ENCODE measurements at places on chromosomes 7 and 10. TPM values are rescaled to one million over a fixed set of nuclear protein-coding genes. Genes with fewer than 3 reads are reported as not detected.

DNA sequence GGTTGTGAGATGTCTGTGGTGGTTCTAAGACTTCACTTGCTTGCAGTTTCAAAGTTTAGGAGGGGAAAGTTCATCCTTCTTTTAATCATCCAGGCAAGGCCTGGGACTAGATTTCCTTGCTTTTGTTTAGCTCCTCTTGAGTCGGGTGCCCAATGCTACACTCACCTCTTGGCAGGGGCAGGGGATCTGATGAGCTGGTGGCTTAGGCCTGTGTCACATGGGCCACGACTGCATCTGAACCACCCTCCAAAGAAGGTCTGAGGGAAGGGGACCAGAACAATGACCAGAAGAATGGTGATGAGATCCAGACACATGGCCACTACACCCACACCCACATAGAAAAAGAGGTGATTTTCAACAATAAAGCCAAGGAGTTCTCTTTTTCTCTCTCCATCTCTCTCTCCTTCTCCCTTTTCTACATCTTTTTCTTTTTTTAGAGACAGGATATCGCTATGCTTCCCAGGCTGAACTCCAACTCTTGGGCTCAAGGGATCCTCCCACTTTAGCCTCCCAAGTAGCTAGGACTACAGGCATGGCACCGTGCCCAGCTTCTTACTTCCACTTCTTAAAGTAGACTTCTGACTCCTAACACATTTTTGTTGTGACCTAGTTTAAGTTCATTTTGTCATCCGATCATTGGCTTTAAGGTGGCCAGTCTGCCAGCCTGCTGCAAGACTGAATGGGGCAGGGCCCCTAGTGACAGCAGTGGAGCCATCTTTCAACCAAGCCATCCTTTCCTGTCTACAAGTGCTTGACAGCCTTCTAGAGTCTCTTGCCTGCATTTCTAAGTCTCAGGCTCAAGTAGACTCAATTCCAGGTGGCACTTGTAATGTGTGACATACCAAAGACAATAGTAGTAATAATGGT is 350.9 kb downstream of the RNLS start:
- no peak for DNase-seq

- no peak for DNase-seq
Measured at GRCh38 chr7:132636581-132636980, 60.3 kb upstream of the PLXNA4 start.

- peak; percentile 70 for DNase-seq
Measured at GRCh38 chr7:102813191-102814024, 64.6 kb downstream of the FAM185A start.

DNA sequence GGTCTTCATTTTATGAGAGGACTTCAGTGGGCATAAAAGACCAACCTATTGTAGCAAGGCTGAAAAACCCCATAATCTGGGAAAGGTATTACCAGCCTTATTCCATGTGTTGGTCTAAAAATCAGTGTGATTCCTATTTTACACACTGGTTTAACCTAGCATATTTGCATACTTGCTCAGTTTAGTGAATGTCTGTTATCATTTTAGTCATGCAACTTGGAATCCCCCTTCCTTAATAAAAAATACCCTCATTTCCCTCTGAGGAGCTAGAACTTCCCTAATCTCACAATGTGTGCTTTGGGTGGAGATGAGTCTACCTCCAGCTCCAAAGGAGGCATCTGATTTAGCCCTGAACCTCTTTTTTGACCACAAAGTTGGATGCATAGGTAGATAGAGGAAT is 312.8 kb upstream of the SORCS1 start:
- DNase-seq = no peak

DNA sequence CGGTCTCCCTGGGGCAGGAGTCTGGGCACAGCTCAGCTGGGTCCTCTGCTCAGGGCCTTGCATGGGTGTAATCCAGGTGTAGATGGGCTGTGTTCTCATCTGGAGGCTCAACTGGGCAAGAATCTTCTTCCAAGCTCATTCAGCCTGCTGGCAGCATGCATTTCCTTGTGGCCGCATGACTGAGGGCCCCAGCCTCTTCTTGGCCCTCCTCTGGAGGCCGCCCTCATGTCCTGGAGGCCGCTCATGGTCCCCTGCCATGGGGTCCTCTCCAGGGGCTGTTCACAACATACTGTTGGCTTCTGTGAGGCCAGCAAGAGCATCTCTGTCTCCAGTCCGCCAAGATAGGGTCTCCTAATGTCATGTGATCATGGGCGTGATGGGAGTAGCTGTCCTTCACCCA is 437.5 kb upstream of the FOXK1 start:
- no peak for DNase-seq

- DNase-seq = no peak
Measured at GRCh38 chr10:70418229-70418628, 14.3 kb downstream of the EIF4EBP2 start.

GRCh38 chr7:45580053-45580872 is 6.1 kb downstream of the ADCY1 start:
- DNase-seq = peak; percentile 14

- DNase-seq = no peak
Measured at GRCh38 chr10:132447446-132448247, 50.6 kb downstream of the PWWP2B start.

DNA sequence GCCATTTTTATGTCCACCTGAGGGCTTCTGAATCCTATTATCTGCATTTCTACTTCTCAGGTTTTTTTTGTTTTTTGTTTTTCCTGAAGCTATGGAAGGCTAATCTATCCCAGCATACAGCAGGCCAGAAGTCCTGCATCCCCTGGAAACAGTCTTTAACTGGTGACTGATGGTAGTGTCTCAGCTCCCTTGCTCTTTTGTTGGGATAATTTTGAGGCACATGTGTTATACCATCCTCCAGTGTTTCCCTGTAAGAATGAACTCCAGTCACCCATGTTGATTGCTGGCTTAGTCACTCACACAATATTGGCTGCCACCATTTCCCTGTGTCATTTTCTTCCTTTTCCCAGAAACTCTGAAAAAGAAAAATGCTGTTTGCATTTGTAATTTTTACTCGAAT is 1094.0 kb upstream of the LRRN3 start:
- no peak for DNase-seq

DNA sequence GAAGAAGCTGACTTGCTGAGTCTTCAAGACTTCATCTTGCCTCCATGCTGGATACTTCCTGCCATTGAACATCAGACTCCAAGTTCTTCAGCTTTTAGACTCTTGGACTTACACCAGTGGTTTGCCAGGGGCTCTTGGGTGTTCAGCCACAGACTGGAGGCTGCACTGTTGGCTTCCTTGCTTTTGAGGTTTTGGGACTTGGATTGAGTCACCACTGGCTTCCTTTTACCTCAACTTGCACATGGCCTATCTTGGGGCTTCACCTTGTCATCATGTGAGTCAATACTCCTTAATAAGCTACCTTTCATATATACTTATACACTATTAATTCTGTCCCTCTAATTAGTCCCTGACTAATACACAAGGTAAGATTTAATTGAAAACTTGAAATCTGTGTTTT is 361.7 kb upstream of the SEMA3C start:
- DNase-seq = no peak

DNA sequence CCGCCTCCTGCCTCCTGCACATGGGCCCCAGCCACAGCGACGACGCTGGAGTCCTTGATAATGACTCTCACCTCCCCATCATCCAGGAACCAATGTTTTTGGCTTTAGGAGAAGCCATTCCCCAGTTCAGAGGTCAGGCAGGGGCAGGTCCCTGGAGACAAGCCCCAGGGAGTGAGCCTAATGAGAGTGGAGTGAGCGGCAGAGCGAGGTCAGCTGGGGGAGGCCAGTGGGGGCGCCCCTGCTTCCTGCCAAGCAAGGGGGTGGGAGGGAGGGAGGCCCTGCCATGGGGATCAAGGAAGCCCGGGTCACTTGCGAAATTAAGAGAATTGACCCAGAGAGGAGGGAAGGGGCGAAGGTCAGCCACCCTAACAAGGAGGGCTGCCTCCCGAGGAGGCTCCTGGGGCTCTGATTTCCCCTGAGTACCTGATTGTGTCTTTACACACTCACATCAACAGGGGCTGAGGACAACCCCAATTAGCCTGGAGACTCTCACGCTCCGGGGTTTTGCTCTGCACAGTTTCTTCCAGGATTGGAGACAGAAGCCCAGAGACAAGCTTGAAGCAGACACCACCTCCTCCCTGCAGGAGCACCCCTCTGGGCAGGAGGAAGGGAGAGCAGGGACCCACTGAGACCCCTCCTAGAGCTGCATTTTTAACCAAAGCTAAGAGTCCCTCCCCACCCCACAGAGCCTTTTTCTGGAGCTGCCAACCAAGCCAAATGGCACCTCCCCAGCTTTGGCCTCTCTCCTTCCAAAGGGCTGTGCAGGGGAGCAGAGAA is 112.1 kb downstream of the COL13A1 start:
- no peak for DNase-seq

Gene TRIM4
- 30.9 TPM for total RNA-seq

Gene NEUROD6
- total RNA-seq = not detected

Gene GHRHR
- total RNA-seq = not detected
